ENCODE measurements at places on chromosomes 2 and 18.

GRCh38 chr18:63287691-63288220 is 31.8 kb downstream of the BCL2 start:
- DNase-seq = no peak

DNA sequence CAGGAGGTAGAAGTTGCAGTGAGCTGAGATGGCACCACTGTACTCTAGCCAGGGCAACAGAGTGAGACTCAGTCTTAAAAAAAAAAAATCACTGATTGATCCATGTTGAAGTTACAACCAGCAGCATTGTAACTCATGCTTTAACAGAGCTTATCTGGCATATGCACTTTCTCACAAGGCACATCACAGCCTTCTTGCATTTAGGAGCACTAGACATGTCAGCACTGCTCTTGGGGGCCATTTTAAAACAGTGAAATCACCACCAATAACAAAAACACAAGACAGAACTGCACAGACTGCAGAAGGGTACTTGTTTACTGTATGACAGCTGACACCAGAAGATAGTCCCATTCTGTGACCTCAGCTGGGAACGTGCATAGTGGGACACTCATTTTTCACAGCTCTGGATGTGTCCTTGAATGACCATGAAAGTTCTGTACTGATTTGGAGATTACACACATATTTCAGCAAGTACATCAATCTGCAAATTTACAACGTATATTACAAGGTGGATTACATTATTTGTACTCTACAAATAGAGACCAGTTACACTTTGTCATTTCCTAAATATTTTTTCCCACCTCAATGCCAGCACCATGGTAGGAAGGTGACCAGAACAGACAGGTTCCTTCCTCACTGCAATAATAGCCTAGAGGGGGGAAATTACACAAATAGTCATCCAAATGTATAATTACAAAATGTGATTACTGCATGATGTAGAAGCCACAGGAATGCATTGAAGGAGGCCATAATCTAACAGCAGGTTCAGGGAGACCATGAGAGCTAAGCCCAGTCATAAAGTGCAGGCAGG is 35.1 kb downstream of the CCBE1 start:
- peak; percentile 23 for DNase-seq

DNA sequence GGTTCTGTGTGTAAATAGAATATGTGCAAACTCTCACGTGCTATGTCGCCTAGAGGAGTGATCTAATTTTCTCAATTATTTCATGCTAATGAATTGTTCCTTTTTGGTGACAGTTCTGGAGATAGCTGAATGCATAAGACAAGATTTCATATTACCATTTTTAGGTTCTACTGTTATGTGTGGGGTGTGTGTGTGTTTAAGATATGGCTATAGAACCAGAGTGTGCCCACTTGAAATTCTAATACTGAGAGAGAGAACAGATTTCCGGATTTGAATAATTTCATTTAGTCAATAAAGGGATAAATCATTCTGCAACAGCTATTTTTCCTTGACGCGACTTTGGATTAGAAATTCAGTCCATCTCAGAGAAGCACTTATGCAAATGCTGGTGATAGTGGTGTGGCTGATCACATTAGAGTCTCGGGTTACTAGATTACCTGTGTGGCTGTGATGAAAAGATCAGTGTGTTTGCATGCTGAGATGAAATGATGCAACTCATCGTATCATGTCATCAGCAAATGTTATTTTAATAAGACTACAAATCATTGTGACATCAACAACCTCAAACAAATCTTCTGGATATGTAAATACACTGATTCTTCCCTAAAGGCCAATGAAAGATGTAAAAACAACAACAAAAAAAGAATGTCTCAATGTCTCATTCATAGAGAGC is 415.9 kb downstream of the EPHA4 start:
- DNase-seq = no peak

GRCh38 chr2:13652531-13653313 is 936.0 kb downstream of the TRIB2 start:
- peak; percentile 40 for DNase-seq

GRCh38 chr18:2070631-2071030 is 500.7 kb downstream of the METTL4 start:
- DNase-seq = no peak

- DNase-seq = no peak
Observed at GRCh38 chr18:60246606-60247005, 126.0 kb downstream of the MC4R start.

DNA sequence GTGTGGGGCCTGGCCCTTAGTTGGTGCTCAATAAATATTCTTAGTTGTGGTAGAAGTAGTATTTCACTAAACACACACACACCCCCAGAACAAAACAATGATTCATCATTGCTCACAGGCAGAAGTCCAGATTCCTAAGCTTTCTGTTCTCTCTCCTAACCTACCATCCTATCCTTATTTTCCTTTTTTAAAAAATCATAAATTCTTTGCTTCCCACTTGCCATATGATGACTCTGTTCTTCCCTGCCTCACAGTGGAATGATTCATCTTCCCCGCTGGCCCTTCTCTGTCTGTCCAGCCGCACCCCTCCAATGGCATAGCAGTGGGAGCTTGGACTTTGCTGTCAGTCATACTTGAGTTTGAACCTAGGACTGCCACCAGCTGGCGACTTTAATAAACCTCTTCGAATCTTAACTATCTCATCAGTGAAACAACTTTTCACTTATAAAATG is 5.2 kb downstream of the EML6 start:
- peak; percentile 85 for DNase-seq

- no peak for DNase-seq
Observed at GRCh38 chr18:12362473-12363174, 14.4 kb downstream of the AFG3L2 start.

- DNase-seq = no peak
Observed at GRCh38 chr2:120434492-120435308, 88.8 kb downstream of the INHBB start.

DNA sequence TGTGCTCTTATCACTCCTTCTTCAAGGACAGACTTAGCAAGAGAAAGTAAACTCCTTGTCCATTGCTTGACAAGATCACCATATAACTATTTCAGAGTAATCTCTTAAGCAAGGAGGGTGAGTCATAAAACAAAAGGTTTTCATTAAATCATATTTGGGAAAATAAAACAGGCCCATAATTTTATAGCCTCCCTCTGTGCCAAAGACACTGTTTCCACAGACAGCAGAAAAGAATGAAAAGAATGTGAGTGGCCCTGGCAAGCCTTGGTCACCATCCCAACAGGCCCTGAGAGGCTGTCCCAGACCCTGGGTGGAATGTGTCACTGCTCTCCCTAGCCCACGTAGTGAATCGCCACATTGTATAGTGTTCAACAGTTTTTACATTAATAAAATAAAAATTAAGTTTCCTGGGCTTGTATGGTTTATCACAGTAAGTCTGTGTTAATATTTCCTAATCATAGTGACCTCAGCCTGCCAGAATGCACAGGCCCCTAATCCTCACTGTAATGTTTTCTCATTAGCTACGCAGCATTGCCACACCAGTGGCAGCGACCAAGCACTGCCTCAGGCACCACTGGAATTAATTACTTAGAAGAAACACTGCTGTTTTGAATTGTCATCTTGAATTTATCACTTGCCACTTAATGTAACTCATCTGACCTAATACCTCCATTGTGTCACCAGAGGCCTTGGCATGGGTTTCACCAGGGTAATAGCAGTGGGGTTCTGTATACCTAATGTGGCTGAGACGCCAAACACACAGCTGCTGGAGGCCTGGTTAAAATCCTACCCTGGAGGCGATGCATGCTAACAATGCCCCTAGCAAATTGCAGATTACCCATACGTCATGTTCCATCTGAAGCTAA is 401.9 kb downstream of the LNPK start:
- no peak for DNase-seq

GRCh38 chr2:230358305-230358704 is 31.3 kb downstream of the SP140L start:
- DNase-seq = peak; percentile 9

DNA sequence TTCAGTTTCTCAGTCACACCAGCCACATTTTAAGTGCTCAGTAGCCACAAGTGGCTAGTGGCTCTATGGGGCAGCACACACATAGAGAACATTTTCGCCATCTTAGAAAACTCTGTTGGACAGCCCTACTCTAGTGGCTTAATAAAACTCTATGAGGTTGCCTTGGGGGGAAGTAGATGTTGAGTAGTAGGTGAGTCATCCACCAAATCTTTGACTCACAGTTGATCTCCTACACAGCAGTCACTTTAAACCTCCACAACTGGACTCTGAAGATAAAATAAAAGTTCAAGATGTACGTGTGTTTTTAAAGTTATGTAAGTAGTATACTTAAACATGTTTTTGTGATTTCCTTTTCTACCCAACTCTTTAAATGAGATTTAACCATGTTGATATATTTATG is 379.0 kb downstream of the SETBP1 start:
- DNase-seq = peak; percentile 58

DNA sequence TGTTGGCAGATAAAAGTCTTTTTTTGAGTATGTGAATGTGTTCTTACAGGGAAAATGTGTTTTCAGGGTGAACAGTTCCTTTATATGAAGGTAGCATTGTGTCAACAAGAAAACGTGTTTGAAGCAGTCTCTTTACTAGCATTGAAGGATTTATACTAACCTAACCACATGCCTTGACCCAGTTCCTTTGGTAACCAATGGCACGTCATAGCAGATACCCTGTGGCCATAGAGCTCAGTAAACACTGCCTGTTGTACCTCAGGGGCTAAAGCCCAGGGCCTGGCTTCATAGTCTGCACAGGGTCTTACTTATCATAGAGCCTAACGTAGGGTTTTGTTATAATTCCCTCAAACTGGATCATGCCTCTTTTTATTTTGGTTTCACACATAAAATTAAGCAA is 32.1 kb upstream of the NFU1 start:
- DNase-seq = no peak

DNA sequence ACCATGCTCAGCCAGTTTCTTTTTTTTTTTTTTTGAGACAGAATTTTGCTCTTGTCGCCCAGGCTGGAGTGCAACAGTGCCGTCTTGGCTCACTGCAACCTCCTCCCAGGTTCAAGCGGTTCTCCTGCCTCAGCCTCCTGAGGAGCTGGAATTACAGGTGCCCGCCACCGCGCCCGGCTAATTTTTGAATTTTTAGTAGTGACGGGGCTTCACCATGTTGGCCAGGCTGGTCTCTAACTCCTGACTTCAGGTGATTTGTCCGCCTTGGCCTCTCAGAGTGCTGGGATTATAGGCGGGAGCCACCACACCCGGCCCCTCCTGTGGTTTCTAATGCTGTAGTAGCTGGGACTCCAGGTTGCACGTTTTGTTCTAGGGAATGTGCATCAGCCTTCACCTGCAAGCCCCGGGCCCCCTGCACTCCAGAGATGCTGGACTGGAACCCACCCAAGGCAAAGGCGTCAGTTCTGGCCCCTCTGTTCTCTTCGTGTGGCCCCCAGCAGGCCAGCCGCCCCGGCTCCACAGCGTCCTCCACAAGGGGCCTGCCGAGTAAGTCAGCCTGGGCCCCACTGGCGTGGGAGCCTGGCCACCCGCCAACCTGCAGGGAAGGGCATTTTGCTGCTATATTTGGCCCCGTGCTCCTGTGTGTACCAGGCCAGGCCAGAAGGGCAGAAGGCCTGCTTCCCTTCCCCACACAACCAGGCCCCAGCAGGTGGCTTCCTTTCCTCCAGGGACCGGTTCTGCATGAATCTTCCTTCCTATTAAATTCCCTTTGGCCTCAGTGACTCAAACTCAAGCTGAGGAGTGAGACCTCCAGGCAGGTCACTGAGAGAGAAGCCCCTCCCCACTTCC is 25.7 kb upstream of the B3GNT7 start:
- DNase-seq = no peak

- DNase-seq = no peak
Observed at GRCh38 chr2:205865056-205865455, 182.8 kb downstream of the NRP2 start.

GRCh38 chr2:157320409-157320808 is 5.2 kb downstream of the ERMN start:
- no peak for DNase-seq

DNA sequence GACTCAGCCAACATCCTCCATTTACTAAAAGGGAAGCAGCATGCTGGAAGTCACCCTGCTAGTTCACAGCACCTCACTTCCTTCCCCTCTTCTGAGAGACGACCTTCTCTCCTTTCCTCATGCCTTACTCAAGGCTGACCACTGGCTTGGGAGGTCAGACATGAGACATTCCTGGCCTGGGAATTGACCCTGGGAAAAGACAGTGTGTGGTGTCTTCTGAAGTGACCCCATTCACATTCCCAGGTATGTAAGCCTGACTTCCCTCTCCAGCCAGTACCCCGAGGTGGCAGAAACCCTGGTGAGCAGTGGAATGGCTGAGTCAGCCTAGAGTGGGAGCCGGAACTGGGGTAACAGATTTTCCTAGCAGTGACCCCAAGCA is 92.4 kb downstream of the PLB1 start:
- DNase-seq = no peak

DNA sequence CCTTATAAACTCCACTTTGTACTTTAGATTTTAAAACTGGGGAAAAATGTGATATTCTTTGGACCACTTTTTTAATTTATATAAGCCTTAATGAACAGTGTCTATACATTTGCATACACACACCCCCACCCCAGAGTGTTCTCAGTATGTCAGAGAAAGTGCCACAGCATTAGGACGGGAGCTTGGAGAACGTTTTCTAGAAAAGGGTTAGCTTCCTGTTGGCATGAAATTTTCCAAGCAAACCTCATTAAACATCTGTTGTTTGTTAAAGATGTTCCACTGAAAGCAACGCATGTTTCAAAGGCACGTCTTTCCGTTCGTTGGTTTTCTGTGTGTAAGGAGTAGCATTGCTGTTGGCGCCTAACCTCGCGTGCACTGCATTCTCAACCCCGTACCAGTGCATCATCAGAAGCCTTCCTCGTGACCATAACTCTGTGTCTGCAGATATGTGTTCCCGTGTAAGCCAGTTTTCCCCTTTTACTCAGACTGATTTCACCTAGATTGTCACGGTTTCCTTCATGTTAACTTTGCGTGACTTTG is 228.5 kb downstream of the ALPK2 start:
- DNase-seq = no peak

DNA sequence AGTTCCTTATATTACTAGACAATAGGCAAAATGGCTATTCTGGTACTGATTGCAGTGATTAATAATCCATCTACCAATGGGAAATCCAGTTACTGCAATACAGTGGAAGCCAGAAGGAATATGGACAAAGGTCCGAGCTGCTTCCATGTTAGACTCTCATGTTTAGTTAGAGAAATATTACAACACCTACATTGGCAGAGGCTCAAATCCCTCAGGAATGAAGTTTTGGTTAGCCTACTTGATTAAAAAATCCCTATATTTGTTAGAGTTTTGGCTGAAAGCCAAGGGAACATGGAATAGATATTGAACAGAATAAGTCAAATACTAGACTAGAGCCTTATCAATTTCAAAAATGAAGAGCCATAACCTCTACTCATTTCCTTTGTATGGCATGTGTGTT is 48.5 kb downstream of the ARL6IP6 start:
- no peak for DNase-seq

Measured in non-pigmented ciliary epithelial cell (primary cell).